ENCODE measurements at places on chromosomes 12 and 14.
A peak's percentile ranks its signal among the peaks of the same experiment; 100 is the strongest.

- no peak for DNase-seq
Measured at GRCh38 chr14:35854696-35855270, 28.6 kb downstream of the BRMS1L start.

- no peak for DNase-seq
Measured at GRCh38 chr14:96050482-96050881, 11.3 kb downstream of the C14orf132 start.

DNA sequence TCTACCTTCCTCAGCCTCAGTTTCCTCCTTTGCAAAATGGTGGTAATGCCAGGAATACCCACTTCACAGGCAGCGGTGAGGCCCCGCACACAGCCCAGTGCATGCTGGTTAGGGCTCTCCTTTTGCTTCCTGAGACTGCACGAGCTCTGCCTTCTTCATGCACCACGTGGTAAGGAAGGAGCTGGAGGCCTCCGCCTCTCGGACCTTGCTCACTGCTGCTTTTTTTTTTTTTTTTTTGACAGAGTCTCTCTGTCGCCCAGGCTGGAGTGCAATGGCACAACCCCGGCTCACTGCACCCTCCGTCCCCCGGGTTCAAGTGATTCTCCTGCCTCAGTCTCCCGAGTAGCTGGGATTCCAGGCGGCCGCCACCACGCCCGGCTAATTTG, 18.1 kb downstream of the TAMALIN start:
- DNase-seq, result no peak

DNA sequence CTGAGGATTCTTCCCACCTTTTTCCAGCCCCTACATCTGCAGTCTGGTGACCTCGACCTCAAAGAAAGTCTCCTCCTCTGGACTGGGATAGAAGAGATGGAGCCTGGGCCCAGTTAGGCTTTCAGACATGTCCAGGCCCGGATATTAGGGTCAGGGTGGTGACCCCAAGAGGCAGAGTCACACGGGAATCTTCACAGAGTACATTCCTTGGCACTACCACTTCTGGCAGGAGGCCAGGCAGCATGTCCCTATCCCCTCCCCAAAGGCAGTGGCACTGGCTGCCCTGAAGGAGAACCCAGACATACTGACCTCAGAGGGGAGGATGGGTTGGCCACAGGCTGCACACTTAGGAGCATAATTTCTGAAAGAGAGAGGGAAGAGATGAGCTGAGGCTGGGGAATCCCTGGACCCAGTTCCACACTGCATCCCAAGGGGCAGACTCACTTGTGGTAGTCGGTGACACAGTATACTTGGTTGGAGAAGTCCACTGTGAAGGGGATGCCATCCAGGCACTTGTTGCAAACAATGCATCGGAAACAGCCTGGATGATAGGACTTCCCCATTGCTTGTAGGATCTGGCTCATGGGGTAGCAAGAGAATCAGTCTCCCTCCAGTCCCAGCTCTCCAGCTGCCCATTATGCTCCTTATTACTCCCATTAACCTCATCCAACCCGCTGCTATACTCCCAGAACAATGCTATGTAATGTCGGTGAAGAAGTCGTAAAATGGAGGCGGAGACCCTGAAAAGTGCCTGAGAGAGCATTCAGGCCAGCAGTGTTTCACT, 7.6 kb downstream of the AJUBA start:
- DNase-seq, result no peak

GRCh38 chr12:104122298-104122697, 15.7 kb downstream of the NFYB start:
- no peak for DNase-seq

- DNase-seq, result no peak
Measured at GRCh38 chr12:66244446-66244845, 55.4 kb downstream of the IRAK3 start.

DNA sequence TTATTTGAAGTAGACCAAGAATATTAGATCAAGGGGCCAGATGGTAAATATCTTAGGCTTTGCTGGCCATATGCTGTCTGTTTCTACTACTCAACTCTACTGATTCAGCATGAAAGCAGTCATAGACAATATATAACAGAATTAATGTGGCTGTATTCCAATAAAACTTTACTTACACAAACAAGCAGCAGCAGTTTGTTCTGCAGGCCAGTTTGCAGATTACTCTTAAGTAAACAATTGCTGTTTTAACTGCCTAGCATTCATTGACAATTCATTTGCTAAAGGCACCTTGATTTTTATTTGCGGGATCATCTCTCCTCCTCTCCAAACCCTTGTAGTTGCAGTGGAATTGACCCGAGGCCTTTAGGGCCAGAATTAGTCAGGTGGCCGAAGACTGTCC, 94.1 kb upstream of the GARIN6 start:
- DNase-seq, result no peak

- no peak for DNase-seq
Measured at GRCh38 chr12:105574056-105574715, 243.7 kb downstream of the C12orf75 start.

DNA sequence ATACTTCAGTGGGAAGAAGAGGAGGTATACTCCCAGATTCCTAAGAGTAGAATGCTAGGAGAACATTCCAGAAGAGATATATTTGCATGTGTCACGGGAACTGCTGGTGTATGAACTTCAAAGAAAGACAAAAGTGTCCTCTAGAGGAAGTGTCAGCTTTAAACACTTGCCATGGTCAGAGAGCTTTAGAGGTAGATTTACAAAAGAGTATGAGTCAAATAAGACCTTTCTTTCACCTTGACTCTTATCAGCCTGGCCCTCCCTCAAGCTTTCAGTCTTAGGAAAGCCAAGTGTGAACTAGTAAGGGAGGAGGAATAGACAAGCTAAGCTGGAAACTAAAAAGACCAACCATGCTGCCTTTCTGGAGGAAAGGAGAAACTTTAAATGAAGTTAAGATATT, 34.7 kb downstream of the COX8C start:
- DNase-seq, result no peak

DNA sequence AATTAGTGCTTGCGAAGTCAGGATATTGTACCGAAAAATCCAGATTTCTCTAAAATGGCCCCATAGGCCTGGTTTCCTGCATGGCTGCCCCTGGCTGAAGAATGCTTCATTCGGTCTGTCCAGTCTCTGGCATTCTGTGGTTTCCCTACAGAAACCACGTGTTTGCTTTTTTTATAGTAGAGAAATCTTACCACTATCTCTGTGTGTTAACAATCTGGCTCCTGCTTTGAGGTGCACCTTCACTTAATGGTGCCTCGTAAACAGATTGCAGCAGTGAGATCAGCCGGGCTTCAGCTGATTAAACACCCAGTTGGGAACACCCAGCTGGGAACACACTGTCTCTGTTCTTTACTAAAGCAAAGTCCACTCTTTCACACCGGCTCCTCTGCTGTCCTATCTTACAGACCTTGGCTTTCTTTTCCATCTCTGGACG, 6.7 kb upstream of the DNAAF2 start:
- peak; percentile 44 for DNase-seq

DNA sequence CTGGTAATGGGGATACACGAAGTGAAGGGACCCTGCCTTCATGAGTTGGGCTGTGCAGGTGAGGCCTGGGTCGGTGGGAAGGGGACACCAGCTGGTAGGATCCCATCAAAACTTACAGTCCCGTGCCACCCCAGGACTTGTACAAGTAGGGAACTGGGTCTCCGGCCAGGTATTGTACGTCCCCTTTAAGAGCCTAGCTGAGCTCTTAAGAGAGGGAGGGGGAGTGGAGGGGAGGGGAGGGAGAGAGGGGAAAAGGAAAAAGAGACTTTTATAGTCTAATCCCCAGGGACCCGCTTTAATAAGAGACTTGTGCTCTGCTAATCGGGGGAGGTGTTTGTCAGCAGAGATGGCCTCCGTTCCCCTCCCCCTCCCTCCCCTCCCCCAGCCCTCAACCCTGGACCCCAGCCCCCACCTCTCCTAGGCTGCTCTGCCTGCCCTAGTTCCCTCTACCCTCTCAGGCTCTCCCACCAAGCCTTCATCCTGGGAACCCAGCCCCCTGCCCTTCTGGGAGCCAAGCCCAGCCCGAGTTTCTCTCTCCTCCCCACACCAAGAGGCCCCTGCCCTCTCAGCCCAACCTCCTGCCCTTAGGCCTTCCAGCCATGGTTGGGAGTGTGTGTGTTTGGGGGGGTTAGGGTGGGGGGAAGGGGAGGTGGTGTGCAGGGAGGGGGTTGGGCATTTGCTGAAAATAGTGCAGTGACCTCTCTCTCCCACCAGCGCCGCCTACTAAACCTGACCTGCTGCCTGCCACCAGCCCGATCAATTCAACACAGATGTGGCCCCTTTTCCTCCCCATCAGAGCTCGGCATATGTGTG, 2.6 kb downstream of the GDF11 start:
- peak; percentile 63 for DNase-seq

GRCh38 chr12:132354211-132354981, 25.0 kb upstream of the GALNT9 start:
- no peak for DNase-seq

- DNase-seq, result no peak
Measured at GRCh38 chr12:92550661-92551060, 152.1 kb upstream of the PLEKHG7 start.

DNA sequence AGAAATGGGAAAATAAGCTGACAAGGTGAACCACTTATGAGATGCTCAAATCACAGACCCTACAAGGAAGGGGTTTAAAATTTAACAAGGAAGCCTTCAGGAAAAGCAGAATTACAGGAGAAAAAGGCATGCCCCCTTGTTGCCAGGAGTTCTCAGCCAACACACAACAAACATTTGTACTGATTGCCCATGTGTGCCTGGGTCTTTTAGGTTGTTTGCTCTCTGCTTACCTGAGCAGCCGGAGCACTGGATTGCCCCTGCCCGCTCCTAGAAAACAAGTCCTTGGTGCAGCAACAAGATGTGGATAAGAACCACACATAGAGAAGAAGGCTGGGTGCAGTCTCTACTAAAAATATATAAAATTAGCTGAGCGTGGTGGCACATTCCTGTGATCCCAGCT, 3.4 kb downstream of the DRAM1 start:
- DNase-seq, result no peak

DNA sequence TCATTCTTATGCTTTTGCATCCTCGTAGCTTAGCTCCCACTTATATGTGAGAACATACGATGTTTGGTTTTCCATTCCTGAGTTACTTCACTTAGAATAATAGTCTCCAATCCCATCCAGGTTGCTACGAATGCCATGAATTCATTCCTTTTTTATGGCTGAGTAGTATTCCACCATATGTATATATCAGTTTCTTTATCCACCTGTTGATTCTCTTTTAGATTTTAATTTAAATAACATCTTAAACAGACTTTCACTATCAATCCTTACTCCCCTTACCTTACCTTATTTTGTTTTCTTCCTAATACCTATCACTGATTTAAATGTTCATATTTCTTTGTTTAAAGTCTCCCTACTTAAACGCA, 488 bp upstream of the FBXW8 start:
- DNase-seq, result no peak

- DNase-seq, result no peak
Measured at GRCh38 chr12:132027636-132028035, 77.9 kb downstream of the EP400 start.

GRCh38 chr12:10186299-10186698, 7.5 kb downstream of the TMEM52B start:
- DNase-seq, result no peak
